Thyroid gland (tissue), 4 donors: ENCODE measurements at places on chromosomes 3 and 15. TPM values are rescaled to one million over a fixed set of nuclear protein-coding genes. Genes with fewer than 3 reads are reported as not detected.

GRCh38 chr3:149575213-149575960, 82.4 kb downstream of the WWTR1 start:
- peaks cover 62% of the 10 kb centered on the region for H3K4me1 ChIP-seq
- no peaks in the 10 kb centered on the region for H3K27me3 ChIP-seq
- peak; percentile 22 for DNase-seq
- no peaks in the 10 kb centered on the region for H3K36me3 ChIP-seq
- H3K4me3 ChIP-seq = no peak overlapping the region

- no peaks in the 10 kb centered on the region for H3K4me1 ChIP-seq
- no peak overlapping the region for H3K27ac ChIP-seq
- no peaks in the 10 kb centered on the region for H3K27me3 ChIP-seq
- no peak for DNase-seq
- H3K4me3 ChIP-seq = no peak overlapping the region
- no peaks in the 10 kb centered on the region for H3K36me3 ChIP-seq
These were observed 40.5 kb downstream of the OSTN start for GRCh38 chr3:191239407-191240031.

DNA sequence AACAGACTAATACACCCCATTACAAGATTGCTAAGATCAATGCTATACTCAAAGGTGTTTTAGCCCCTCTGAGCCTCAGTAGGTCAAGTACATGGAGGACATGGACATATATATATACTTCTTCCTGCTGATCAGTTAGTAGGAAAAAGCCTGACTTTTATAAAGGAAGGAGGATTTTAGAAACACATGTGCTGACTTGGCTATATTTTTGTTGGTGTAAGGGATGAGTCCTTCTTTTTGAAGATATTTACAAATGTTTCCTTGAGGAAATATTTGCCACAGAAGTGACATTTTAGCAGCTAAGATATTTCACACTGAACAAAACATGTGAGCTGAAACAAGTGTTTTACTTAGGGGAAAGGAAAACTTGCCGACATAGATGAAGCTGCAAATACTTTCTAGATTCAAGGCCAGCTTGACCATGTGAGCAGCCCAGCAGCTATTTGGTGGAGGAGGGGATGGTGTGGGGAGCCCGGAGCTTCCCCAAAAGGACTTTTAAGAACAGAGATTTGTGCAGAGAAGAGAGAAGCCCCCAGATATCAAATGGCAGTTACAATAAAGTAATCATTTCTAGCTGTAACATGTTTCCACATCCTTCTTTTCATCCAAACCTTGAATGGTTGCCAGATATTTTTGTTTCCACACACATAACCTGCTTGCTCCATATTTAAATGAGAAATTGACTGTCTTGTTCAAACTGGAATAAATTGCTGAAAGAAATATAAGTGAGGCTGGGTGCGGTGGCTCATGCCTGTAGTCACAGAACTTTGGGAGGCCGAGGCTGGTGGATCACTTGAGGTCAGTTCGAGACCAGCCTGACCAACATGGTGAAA, 111.7 kb upstream of the NR2F2 start:
- no peak overlapping the region for H3K4me3 ChIP-seq
- no peak for DNase-seq
- no peaks in the 10 kb centered on the region for H3K4me1 ChIP-seq
- no peak overlapping the region for H3K27ac ChIP-seq
- no peaks in the 10 kb centered on the region for H3K27me3 ChIP-seq

GRCh38 chr3:59267021-59267420, 217.2 kb upstream of the CFAP20DC start:
- no peaks in the 10 kb centered on the region for H3K36me3 ChIP-seq
- no peak for DNase-seq
- H3K4me1 ChIP-seq = peaks cover 10% of the 10 kb centered on the region
- H3K27me3 ChIP-seq = no peaks in the 10 kb centered on the region

DNA sequence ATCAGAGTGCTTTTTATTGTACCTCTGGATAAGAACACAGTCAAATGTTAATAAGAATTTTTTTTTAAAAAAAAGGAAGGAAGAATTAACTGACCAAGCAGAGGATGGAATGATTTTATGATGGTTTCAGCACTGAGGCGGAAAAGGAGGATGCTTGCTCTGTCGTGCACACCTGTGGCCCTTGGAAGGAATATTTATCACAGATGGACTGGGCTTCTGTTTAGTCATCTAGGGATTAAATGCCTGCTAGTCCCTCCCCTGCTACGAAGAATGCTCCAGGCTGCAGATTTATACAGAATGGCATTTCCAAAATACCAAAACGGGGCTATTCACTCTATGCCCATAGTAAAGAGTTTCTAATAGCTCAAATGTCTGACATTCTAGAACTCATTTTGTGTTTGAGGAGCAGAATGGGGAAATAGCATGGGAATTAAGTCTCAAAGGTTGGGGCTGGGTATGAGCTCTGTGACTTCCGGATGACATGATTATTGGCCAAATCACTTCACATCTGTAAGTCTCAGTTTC, 92.8 kb upstream of the BCL6 start:
- DNase-seq = no peak
- H3K36me3 ChIP-seq = no peaks in the 10 kb centered on the region
- H3K4me1 ChIP-seq = no peaks in the 10 kb centered on the region

DNA sequence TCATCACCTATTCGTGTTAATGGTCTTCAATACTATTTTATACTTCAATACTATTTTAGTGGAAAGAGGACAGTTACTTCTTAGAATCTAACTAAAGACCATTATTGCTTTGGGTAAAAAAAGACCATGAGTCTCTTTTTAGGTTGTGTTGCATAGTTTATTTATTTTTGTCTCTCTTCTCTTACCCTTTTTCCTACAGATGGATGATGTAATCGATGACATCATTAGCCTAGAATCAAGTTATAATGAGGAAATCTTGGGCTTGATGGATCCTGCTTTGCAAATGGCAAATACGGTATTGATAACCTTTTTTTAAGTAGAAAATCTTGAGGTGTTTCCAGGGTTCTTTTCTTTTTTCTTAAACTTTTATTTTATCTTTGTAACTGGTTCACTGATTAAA, 58.5 kb upstream of the SAMMSON start:
- no peaks in the 10 kb centered on the region for H3K27me3 ChIP-seq
- no peak overlapping the region for H3K4me3 ChIP-seq
- no peak overlapping the region for H3K27ac ChIP-seq
- no peaks in the 10 kb centered on the region for H3K36me3 ChIP-seq
- H3K4me1 ChIP-seq = no peaks in the 10 kb centered on the region

GRCh38 chr15:91252322-91252721, 152.3 kb downstream of the SV2B start:
- no peak for DNase-seq
- no peaks in the 10 kb centered on the region for H3K4me1 ChIP-seq
- H3K36me3 ChIP-seq = no peaks in the 10 kb centered on the region

DNA sequence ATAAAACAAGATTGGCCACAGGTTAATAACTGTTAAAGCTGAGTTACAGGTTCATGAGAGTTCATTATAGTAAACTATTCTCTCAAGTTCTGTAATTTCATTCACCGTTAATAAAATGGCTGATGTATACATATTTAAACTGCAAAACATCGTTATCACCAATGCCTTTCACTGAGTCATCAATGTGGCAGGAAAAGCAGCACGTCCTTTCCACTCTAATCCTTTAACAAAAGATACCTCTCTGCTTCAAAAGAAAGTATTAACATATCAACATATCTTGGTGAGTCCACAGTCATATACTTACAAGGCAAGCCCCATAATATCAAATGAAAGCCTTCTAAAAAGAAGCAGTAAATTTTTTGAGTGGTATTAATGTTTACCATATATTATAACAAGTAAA, 54.5 kb downstream of the UACA start:
- no peak overlapping the region for H3K4me3 ChIP-seq
- DNase-seq = no peak
- H3K36me3 ChIP-seq = no peaks in the 10 kb centered on the region
- no peaks in the 10 kb centered on the region for H3K27me3 ChIP-seq
- H3K27ac ChIP-seq = no peak overlapping the region
- H3K4me1 ChIP-seq = peaks cover 20% of the 10 kb centered on the region

- H3K27ac ChIP-seq = no peak overlapping the region
- H3K27me3 ChIP-seq = no peaks in the 10 kb centered on the region
- no peak for DNase-seq
- H3K4me3 ChIP-seq = no peak overlapping the region
- no peaks in the 10 kb centered on the region for H3K36me3 ChIP-seq
These were observed 185.3 kb upstream of the FEZF2 start for GRCh38 chr3:62558549-62559112.

DNA sequence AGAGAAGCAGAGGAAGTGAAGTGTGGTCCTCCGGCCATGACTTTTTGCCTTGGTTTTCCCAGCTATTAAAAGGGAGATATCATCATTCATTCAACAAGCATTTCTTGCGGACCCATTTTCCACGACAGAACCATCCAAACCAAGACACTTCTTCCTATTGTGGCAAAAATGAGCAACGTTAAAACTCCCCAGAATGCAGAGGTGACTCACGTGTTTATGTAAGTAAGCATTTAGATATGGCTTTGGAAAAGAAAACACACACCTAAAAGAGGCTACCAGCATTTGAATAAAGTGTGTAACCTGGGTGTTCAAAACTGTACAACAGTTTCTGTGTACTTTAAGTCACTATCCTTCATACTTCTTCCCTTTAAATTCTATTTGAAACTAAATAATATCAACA, 181.3 kb downstream of the RORA start:
- peaks cover 5% of the 10 kb centered on the region for H3K4me1 ChIP-seq
- no peak overlapping the region for H3K27ac ChIP-seq
- H3K36me3 ChIP-seq = no peaks in the 10 kb centered on the region
- DNase-seq = no peak

- no peaks in the 10 kb centered on the region for H3K27me3 ChIP-seq
- no peak overlapping the region for H3K27ac ChIP-seq
- no peak overlapping the region for H3K4me3 ChIP-seq
- no peaks in the 10 kb centered on the region for H3K4me1 ChIP-seq
These were observed 129.4 kb downstream of the DNAJB8 start for GRCh38 chr3:128337305-128337704.

DNA sequence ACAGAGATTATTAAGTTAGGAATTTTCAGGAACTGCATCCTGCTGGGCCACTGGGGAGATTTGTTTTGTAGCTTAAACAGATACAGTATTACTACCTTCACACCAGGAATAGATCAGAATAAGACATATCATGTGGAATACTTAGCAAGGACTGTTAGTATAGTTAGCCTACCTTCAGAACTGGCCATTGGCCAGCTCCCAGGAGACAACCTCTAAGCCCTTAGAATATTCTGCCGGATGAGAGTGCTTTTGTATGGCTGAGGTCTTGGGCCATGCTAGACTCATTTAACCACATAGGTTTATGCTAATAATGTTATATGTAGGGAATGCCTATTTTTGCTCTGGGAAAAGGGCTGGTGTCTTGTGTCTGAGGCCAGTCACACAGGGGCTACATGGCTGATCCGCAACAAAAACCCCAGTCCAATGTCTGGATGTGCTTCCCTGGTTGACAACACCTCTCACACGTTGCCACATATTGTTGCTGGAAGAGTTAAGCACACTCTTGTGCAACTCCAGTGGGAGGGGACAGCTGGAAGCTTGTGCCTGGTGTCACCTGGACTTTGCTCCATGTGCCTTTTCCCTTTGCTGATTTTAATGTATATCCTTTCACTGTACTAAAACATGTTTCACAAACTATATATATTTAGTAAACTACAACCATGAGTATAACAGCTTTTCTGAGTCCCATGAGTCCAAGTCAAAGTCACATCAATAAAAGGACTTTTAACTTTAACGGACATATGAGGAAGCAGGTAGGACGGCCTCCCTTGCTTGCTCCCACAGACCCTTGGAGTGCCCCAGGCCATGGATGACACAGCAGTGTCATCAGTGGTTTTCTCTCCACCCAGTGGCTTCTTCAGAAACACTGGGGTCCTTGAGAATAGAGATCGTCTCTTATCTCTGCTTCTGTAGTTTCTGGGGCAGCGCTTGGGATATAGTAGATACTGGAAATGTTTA, 118.0 kb upstream of the C3orf80 start:
- H3K4me1 ChIP-seq = no peaks in the 10 kb centered on the region
- H3K27ac ChIP-seq = no peak overlapping the region
- H3K36me3 ChIP-seq = no peaks in the 10 kb centered on the region
- no peak for DNase-seq
- H3K4me3 ChIP-seq = no peak overlapping the region

- no peak for DNase-seq
- no peaks in the 10 kb centered on the region for H3K36me3 ChIP-seq
- H3K27me3 ChIP-seq = no peaks in the 10 kb centered on the region
- no peaks in the 10 kb centered on the region for H3K4me1 ChIP-seq
- no peak overlapping the region for H3K27ac ChIP-seq
- H3K4me3 ChIP-seq = no peak overlapping the region
These were observed 164.5 kb downstream of the TBC1D5 start for GRCh38 chr3:17577796-17578520.

GRCh38 chr3:115627180-115628074, 4.1 kb downstream of the GAP43 start:
- peaks cover 7% of the 10 kb centered on the region for H3K4me1 ChIP-seq
- DNase-seq = no peak
- H3K4me3 ChIP-seq = no peak overlapping the region
- H3K27ac ChIP-seq = no peak overlapping the region

DNA sequence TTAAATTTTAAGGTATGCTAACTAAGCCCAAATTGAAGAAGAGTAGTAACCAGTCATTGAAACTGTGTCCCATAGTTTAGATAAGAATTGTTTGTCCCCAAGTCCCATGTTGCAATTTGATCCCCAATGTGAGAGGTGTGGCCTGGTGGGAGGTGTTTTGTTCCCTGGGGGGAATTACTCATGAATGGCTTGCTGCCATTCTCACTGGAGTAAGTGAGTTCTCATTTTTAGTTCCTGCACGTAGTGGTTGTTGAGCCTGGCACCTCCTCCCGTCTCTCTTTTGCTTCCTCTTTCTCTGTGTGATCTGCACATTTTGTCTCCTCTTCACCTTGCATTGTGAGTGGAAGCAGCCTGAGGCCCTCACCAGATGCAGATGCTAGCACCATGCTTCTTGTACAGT, 1271.0 kb downstream of the NSUN3 start:
- H3K4me3 ChIP-seq = no peak overlapping the region
- no peak overlapping the region for H3K27ac ChIP-seq
- DNase-seq = no peak
- H3K4me1 ChIP-seq = no peaks in the 10 kb centered on the region
- H3K27me3 ChIP-seq = no peaks in the 10 kb centered on the region

- H3K36me3 ChIP-seq = no peaks in the 10 kb centered on the region
- H3K4me3 ChIP-seq = no peak overlapping the region
- H3K27me3 ChIP-seq = no peaks in the 10 kb centered on the region
These were observed 220.7 kb downstream of the VPS13C start for GRCh38 chr15:61839546-61839945.

DNA sequence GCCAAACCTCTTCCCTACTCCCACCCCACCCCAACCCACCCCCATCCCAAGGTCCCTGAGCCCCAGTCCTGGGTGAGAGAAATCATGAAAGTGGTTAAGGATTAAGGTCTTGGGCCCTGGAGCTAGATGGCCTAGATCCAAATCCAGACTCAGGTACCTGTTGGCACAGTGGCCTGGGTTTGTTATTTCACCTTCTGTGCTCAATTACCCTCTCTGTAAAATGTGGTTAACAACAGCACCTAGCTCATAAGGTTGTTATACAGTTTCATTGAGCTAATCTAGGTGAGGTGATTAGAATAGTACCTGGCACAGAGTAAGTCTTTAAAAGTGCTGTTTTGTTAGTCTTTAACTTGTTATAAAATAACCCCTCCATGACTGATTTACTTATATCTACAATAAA, 6.4 kb upstream of the SNUPN start:
- H3K27me3 ChIP-seq = no peaks in the 10 kb centered on the region
- no peaks in the 10 kb centered on the region for H3K36me3 ChIP-seq
- DNase-seq = peak; percentile 65
- no peak overlapping the region for H3K27ac ChIP-seq

Gene MYEF2
- total RNA-seq = 13.2 TPM

Gene TGM4
- 0.33 TPM for total RNA-seq

Gene DGKG
- total RNA-seq = 15.0 TPM

Gene XIRP1
- total RNA-seq = not detected

Gene ATP13A5
- 3.5 TPM for total RNA-seq

Gene TARS3
- total RNA-seq = 24.9 TPM
